ENCODE measurements at places on chromosomes 13 and 19.
A peak's percentile ranks its signal among the peaks of the same experiment; 100 is the strongest.

DNA sequence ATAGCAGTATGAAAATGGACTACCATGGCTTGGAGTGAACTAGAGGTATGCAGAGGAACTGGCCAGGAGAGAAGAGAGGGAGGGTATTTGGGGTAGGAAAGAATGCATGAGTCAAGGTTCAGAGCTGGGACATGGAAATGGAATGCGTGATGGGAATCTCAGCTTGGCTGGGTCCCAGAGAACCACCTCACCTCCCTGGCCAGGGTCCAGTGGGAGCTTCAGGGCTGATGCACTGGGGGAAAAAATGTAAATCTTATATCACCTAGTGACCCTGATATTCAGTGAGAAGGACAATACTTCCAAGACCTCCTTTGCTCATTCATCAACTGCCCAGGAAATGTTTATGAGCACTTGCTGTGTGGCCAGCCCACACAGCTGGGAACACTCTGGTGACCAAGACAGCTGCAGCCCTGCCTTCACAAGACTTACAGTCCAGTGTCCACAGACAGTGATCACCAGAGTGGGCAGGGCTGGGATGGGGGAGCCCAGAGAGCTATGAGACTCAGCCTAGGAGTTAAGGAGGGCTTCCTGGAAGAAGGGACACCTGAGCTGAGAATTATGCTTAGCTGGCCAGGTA is 12.8 kb downstream of the IGSF23 start:
- DNase-seq = peak; percentile 74
- no peaks in the 10 kb centered on the region for H3K27me3 ChIP-seq
- H3K4me3 ChIP-seq = no peak overlapping the region
- H3K4me1 ChIP-seq = peaks cover 19% of the 10 kb centered on the region

DNA sequence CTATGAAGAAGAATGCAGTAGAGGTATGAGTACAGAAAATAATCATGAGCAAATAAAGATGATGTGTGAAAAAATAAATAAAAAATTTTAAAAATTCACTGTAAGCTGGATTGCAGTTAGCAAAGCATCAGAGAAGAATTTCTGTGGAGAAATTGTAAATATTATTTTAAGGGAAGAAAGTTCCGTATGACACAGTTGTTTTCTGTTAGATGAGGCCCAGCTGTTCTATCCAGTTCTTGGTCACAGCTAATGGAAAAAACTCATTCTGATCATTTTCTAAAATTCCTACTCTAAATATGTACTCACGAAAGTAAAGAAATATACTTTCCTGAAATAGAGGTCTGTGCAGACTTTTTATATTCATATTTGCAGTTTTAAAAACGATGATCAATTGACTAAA is 578.8 kb downstream of the DCT start:
- no peaks in the 10 kb centered on the region for H3K27me3 ChIP-seq
- no peak overlapping the region for H3K27ac ChIP-seq
- H3K4me1 ChIP-seq = no peaks in the 10 kb centered on the region
- H3K36me3 ChIP-seq = no peaks in the 10 kb centered on the region
- no peak overlapping the region for H3K4me3 ChIP-seq

DNA sequence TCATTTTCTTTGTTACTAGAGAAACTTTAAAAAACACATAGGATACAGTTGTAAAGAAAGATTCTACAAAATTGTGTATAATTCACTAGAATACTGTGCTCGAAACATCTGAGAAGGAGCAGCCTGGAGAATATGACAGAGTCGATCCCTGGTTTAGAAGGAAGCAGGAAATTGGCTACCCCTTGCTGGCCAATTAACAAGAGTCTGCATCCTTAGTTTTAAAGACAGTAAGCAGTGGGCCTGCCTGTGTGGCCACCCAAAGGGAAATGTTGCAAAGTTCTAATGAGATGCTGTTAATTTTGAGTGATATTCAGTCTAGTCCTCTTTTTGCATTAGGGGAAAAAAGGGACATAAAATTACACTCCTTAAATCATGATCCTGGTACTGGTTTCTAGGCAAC is 988.6 kb downstream of the PCDH17 start:
- no peaks in the 10 kb centered on the region for H3K36me3 ChIP-seq
- no peaks in the 10 kb centered on the region for H3K27me3 ChIP-seq
- H3K27ac ChIP-seq = no peak overlapping the region
- no peak for DNase-seq
- H3K4me1 ChIP-seq = no peaks in the 10 kb centered on the region
- no peak overlapping the region for H3K4me3 ChIP-seq

DNA sequence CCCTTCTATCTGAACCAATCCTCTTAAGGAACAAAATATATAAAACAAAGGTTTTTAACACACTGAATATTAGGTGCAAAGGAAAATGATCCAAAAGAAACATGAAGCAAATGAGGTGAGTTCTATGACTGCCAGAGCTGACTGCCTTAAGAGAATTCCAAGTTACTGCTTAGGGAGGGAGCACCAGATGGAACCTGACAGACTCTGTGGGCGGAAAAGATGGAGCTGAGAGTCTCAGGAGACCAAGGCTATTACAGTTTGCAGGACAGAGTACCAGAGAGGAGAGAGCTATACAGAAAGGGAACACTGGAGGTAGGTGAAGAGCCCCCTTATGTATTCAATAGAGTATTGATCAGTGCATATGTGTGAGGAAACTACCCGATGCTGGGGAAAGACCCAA is 87.2 kb downstream of the B3GLCT start:
- H3K36me3 ChIP-seq = peaks cover 7% of the 10 kb centered on the region
- no peak for DNase-seq
- no peaks in the 10 kb centered on the region for H3K27me3 ChIP-seq
- no peak overlapping the region for H3K4me3 ChIP-seq

DNA sequence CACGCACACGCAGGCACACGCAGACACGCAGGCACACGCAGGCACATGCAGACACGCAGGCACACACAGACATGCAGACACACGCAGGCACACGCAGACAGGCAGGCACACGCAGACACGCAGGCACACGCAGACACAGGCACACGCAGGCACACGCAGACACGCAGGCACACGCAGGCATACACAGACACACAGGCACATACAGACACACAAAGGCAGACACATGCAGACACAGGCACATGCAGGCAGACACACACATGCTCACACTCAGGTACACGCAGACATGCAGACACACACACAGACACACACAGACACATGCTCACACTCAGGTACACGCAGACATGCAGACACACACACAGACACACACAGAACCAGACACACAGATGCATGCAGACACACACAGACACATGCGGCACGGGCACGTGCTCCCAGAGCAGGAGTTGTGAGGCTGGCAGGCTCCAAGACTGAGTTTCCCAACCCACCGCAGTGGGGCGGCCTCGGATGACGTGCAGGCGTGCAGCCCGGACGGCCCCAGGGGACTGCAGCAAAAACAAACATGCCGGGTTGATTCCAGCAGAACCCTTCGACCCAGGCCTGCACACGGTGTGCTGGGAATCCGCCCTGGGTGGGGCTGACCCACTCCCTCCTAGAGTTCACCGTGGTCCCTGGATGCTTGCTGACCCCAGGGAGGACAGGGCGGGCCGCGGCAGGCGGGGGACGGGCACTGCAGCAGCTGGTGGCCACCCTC is 100.0 kb downstream of the GADD45B start:
- peaks cover 35% of the 10 kb centered on the region for H3K4me1 ChIP-seq
- H3K4me3 ChIP-seq = no peak overlapping the region
- H3K27ac ChIP-seq = no peak overlapping the region
- no peaks in the 10 kb centered on the region for H3K36me3 ChIP-seq
